ENCODE measurements at places on chromosomes 4 and X.

DNA sequence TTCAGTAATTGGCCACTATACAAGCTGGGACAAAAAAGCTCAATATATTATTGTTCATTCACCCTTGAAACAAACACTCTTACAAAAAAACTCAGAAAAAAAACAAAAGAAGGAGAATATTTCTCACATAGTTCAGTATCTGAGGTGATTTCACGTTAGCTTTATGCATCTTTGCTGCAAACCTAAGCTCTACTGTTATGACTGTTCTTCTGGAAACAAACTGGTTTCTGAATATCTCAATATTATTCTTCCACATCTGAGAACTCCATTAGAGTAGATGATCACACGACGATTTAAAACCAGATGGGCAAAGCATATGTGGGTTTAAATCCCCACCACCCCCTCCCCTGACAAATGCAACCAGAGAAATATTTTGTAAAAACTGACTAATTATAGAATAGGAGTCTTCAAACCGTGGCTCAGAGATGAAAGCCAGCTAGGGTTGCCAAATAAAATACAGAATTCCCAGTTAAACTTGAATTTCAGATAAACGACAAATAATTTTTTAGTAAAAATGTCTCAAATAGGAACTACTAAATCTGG lies 182.0 kb upstream of the FAM241A start:
- no peak for DNase-seq

DNA sequence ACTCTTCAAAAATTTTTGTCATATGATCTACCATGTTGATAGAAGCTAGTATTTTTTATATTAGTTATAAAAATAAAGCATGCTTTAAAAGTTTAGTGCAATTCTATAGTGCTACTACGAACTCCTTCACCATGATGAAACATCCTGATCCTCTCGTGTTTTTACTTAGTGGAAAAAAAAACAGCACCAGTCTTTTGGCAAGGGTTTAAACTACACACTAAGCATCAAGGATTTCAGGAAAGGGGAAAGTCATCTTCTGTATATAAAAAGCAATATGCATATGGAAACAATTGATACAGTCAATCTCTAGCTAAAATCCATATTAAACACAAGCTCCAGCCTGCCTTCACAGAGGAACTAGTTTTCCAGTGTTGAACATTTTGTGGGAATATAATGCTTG lies 18.7 kb downstream of the CHM start:
- no peak for DNase-seq

GRCh38 chr4:155371432-155372043 lies 5.2 kb downstream of the MAP9 start:
- no peak for DNase-seq

GRCh38 chr4:105709081-105709450 lies 482 bp downstream of the GSTCD start:
- no peak for DNase-seq

DNA sequence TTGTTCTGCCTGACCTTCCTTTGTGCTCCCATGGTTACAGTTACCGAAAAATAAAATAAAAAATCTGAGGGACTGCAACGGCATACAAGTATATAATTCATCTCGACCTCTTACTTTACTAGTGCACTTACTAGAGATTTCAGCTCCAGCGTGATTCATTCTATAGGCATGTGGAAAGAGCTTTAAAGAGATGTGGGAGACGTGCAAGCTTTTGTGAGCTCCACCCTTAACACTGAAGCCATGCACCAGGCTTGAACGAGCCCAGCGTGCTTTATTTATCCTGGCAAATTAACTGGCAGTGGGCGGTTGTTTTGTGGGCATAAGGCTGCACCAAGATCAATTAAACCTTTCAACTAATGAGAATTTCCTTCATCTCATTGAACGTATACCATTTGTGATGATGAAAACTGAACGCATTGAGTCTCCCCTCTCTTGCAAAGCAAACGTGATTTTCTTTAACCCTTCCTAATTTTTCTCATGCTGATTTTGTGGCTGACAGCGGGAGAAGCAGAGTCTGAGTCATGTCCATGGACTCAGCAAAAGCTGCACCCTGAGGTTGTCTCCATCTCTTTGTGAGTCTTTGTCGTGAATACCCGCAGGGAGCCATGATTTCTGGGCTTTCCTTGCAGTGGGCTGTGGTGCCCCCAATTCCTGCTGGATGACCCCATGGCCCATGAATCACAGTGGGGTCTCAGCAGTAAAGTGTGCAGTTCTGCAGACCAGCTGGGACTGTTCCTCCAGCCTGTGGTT lies 60.1 kb downstream of the MXRA5 start:
- no peak for DNase-seq

- DNase-seq = no peak
These were observed 301.9 kb downstream of the TLL1 start for GRCh38 chr4:166174717-166175490.

DNA sequence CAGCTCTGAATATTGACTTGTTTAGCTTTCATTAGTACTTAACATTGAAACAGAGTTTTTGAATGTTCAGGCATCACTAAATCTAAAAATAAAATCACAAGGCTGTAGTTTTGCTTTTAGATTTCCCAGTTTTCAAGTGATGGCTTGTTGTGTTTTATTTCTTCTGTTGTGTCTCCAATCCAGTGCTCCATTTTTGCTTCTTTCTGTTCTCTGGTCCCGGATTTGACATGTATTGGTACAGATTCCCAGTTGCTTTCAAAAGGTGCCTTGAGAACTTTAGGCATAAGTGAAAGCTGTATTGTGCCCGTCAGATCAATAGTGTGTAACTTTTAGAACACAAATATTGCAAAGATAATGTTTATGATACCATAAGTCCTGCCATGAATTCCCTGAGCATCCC lies 53.2 kb downstream of the ARHGAP10 start:
- DNase-seq = no peak

GRCh38 chrX:44303119-44303518 lies 40.4 kb downstream of the EFHC2 start:
- no peak for DNase-seq

GRCh38 chr4:113556382-113557134 lies 205.0 kb downstream of the CAMK2D start:
- no peak for DNase-seq

- no peak for DNase-seq
These were observed 2.7 kb upstream of the NUDT9 start for GRCh38 chr4:87419578-87420249.

- DNase-seq = no peak
These were observed 115.4 kb downstream of the MGST2 start for GRCh38 chr4:139781066-139781465.

DNA sequence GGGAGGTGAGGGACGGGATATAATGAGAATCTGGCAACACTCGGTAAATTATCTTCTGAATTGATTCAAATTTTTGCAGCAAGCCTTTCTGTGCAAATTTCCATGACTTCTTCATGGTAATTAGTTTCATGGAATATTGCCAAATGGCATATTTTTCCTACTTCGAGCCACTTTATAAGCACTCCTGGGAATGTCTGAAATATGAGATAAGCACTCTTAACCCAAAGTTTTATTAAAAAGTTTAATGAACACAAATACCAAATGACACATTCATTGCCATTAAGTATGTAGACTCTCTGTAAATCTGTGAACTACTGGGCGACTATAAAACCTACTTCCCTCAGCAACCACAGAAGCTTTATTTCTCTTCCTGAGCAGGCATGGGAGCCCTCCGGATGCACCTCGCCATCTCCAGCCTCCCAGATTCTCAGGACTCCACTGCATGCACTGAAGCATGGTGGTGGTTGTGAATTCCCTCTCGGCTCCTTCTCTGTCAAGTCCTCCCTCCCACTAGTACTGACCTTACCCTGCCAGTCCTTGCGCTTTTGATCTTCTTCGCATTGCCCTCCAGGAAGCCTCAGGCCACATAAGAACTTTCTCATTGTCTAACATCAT lies 154.4 kb upstream of the RPL34 start:
- no peak for DNase-seq

- no peak for DNase-seq
These were observed 28.2 kb downstream of the ARSJ start for GRCh38 chr4:113951263-113951662.

GRCh38 chr4:20639346-20639745 lies 60.9 kb upstream of the PACRGL start:
- DNase-seq = no peak

- DNase-seq = no peak
These were observed 884 bp downstream of the RELL1 start for GRCh38 chr4:37685161-37685822.

GRCh38 chrX:123422875-123423274 lies 238.8 kb downstream of the GRIA3 start:
- no peak for DNase-seq

DNA sequence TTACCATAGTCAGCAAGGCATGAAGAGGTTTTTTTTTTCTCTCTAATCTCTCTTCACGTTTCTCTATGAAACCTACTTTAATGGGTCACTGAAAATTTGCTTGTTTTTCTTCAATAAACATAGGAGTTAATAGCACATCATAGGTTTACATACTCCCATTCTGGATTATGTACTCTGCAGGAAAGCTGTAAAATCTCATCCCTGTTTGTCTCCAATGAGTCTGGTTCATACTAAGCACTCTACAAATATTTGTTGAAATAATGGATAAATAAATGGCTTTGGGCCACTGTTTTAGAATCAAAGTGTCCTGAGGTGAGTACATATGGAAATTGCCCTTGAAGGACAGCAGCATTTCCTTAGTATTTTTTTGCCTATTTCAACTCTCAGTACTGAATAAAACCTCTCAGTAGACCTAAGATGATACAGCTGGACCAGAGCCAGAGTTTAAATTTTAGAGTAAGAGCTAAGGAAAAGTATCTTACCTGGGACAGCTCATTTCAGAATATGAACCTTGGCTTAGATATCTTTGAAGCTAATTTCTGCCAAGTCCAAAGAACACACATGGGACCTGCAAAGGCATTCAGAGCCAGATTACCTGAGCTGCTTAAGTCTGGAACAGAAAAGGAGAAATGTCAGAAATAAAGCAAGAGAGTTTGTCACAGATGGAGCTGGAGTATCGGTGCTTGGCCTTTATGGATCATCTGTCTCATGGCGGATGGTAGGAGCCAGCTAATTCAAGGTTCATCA lies 34.4 kb downstream of the PF4 start:
- no peak for DNase-seq

GRCh38 chrX:149508467-149508866 lies 3.4 kb upstream of the IDS start:
- DNase-seq = no peak

DNA sequence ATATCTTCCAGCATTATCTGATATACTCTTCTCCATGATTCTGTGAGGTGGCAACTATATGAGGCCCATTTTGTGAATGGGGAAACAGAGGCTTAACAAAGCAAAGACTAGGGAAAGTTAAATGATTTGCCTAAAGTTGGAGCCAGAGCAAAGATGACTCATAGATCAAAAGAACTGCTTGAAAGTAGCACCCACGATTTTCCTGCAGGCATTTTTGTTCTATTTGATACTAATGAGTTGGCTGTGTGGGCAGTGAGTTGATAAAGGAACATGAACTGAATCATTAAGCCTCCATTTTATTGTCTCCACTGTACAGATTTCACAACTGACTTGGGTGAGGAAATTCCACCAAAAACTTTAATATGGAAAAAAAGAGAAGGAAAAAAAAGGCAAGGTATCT lies 138.9 kb upstream of the IGFBP7 start:
- no peak for DNase-seq

- DNase-seq = no peak
These were observed 815.0 kb upstream of the PCDH10 start for GRCh38 chr4:132334081-132334480.
